ENCODE measurements at places on chromosomes 7 and 10.

- DNase-seq = no peak
Measured at GRCh38 chr10:46175296-46175695, 111.5 kb upstream of the ANTXRL start.

DNA sequence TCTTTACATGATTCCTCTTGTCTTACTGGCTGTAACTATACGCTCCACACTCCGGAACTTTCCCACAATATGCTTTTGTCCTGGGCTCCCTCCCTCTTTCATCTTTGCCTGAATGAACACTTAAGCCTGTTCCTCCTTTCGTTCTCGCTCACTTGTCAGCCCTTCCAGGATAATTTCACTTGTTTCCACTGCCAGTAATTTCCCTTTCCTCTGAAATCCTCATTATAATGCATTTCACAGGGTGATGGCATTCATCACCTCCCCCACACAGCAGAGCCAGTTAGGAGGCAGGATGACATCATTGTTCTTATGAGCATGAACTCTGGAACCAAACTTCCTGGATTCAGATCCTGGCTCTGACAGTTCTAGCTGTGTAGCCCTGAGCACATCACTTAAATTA is 372.6 kb downstream of the GPR158 start:
- no peak for DNase-seq

DNA sequence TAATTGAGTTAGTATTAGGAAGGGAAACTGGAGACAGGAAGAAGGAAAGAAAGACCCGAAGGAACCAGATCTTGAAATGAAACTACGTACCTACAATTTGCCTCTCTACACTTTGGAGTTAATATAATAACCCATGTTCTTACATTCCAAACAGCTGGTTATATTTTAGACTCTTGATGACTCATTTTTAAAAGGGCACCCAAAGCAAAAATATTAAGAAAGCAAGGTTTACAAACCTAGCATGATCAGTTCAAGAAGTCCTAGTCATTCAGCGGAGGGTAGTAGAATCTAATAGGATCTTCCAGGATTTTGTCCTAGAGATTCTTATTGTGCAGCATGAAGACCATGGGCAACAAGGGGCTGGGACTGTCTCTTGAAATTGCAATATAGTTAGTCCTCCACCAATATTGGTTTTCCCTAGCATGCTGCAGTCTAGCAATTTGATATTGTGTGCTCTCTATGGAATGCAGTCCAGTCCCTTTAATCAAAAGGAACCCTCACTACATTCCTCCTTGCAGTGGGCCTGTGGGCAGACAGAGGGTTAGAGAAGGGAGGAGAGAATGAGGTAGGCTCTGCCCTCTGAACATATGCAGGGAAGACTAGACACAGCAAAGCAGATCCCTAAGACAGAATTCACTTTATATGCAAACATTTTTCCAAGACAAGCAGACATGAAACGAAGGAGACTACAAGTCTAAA is 230.3 kb downstream of the INHBA start:
- no peak for DNase-seq

- DNase-seq = no peak
Measured at GRCh38 chr10:8487346-8487745, 432.9 kb downstream of the GATA3 start.

GRCh38 chr10:124000792-124001201 is 92.6 kb downstream of the CHST15 start:
- DNase-seq = no peak

- no peak for DNase-seq
Measured at GRCh38 chr7:7176406-7177043, 5.8 kb upstream of the C1GALT1 start.

GRCh38 chr10:48604991-48605508 is at the start of gene ARHGAP22:
TSS of gene ARHGAP22 (minus strand) at chr10:48605073. CDS start at chr10:48604796, 277 bp downstream.
- DNase-seq = no peak

DNA sequence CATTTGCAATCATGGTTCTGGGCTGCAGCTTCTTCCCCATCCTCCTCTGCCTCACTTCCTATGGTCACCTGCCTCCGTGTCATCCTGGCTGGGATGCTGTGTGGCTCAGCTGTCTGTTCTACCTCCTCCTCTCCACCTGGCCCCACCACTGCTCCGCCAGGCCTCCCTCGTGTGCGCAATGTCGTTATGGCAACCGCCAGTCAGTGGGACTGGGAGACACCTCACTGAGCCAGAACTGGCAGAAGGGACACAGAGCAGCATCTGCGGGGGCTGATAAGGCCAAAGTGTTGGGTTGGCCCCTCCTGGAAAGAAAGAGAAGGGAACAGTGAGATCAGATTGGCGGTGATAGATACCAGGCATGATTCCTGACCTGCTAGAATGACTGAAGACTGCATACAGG is 527.5 kb downstream of the INHBA start:
- no peak for DNase-seq

DNA sequence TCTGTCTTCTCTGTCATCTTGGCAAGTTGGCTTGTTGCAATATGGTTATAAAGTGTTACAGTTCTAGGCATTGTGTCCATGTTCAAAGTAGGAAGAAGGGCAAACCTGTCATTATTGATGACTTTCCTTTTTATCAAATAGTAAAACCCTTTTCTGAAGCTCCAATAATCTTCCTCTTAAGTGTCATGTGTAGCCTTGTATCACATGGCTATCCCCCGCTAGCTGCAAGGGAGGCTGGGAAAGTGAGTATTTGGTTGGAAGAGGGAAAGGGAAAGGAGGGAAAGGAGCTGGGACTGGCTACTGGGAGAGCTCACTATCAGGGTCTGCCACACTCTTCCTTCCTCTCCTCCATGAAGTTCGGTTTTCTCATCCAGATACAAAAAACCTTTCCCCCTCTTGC is 45.2 kb upstream of the FAM180A start:
- no peak for DNase-seq

DNA sequence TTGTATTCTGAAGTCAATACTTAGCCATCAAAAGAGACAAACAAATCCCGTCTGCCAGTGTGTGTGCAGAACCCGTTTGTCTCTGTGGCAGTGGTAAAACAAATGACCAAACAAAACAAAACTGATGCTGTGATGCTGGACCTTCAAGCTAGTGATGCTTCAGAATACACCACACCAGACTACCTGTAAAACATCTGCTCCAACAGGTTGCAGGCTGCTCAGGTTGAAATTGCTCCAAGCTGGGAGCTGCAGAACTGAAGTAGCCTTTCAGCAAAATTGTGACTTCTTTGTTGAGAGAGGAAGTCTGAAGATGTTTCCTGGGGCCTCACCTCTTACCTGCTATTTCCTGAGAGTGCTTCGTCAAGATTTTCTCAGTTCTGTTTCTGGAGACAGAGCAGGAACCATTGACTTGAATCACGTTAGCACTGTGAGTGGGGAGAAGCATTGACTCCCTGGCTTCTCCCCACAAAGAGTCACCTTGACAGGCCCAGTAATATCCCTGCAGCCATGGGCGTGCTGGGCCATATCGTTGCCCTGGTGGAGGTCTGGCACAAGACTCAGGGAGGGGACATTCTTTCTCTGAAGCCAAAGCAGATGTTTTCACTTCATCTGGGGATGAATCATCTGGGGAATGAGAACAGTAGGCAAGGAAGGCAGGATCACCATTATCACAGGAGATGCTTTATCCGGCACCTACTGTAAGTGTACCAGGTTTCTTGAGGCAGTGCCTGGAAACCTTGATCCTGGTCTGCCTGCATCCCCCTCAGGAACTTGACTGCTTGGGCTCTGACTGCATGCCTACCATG is 80.2 kb downstream of the RBM20 start:
- no peak for DNase-seq

- no peak for DNase-seq
Measured at GRCh38 chr7:2521341-2521745, 1.8 kb downstream of the LFNG start.

DNA sequence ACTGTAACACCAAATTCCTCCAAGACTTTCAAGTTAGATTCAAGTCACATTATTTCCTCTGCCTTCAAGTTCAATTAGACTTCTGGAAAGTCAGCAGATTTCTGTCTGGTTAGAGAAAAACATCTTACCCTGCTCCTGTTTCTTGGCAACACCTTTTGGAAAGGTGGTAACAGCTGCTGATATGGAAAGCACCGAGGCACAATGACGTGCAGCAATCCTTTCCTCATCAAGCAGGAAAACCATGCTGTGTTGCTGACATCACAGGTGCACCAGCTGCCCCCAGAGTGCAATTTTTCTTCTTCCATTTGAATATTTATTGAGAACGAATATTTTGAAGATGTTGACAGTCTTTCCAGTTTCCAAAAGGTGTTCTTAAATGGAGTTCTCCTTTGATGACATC is 41.9 kb downstream of the ZNF800 start:
- no peak for DNase-seq

GRCh38 chr10:77267703-77268675 is 369.6 kb downstream of the KCNMA1 start:
- DNase-seq = no peak

DNA sequence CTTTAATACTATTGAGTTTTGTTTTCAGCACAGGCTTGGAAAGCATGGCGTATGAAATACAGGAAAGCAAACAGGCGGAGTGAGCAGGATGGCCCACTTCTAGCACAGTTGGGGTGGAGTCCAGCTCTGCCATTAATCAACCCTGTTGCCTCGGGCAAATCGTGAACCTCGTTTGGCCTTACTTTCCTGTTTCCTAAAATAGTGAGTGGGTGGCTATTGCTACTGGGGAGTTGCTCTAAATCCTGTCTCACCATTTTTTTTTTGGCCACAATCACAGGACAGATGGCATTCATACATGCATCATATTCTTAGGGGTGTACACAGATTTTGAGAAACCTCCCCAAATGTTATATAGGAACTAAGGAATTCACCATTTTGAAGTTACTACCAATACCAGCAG is 157.8 kb downstream of the ANLN start:
- no peak for DNase-seq

DNA sequence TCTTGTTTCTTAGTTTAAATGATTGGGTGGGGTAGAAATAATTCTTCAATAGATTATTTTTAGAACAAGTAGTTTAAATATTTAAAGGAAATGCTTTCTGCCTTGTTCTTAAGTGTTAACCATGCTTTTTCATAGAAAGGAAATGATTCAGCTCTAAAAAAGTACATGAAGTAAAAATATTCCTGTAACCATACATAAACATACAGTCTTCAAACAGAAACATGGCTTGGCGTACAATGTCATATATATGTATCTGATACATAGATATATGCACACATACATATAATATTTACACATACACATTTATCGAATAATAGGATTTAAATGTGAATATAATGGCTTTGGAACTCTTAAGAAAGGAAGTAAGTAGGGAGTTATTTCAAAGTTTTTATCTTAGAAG is 84.4 kb downstream of the RUNDC3B start:
- DNase-seq = no peak

- no peak for DNase-seq
Measured at GRCh38 chr10:13386021-13386420, 37.9 kb upstream of the SEPHS1 start.

- DNase-seq = no peak
Measured at GRCh38 chr7:158109364-158110033, 478.1 kb downstream of the PTPRN2 start.

- DNase-seq = no peak
Measured at GRCh38 chr7:16207321-16207720, 214.0 kb downstream of the CRPPA start.

DNA sequence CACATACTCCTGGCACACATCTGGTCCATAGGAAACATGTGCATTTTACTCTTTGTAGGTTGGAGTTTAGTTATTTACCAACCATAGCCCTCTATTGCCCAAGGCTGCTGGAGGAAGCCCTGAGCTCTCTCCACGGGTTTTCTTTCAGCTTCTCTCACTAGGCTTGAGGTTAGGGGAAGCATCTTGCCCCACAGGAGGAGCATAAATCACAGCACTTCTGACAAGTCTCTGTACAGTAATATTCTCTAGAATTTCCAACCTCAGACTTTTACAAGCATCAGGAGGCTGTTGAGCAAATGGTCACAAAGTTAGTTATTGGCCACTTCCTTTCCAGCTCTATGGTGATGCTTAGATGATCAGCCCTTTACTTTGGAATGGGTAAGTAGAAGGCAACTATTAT is 122.9 kb upstream of the GLI3 start:
- DNase-seq = no peak

- DNase-seq = no peak
Measured at GRCh38 chr10:97593421-97593820, 3.9 kb downstream of the C10orf62 start.

DNA sequence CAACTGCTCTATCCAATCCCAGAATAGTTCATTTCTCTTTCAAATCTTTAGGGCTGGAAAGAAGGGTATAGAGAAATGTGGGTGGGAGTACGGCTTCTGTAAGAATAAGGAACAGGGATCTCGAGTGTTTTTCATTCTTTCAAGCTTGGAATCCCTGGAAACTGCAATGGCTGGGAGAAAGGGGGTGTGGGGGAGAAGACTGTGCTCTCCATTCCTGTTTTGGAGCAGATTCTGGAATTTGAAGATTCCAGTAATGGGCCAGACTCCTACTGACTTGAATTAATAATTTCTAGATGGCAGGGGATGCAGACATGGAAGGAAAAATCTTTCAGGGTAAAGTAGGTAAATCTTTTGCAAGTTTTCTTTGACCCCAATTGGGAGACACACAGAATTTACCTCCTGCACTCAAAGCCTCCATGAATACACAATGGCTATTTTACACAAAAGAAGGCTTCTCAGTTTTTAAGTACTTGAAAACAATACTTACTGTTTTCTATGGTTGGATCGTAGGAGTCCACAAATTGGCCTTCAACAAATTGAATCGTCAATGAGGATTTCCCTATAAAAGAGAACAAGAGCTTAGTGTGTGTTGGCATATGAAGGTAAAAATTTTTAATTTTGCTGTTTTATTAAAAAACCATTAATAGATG is 29.1 kb downstream of the RHEB start:
- DNase-seq = no peak

DNA sequence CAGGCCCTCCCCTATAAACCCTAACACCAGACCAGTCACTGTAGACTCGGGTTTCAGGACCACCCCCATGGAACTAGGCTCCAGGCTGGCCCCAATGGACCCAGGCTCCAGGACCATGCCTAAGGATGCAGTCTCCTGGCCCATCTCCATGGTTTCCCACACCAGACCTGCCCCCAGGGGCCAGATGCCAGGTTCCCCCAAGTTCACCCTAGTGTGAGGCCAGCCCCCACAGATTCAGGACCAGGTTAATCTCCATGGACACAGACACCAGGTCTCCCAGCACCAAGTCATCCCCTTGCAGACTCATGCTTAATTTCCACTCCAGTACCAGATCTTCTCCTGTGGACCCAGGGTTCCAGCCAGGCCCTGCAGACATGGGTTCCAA is 103.8 kb upstream of the LANCL2 start:
- no peak for DNase-seq
